ENCODE measurements at places on chromosomes 1 and 21.
A peak's percentile ranks its signal among the peaks of the same experiment; 100 is the strongest.

DNA sequence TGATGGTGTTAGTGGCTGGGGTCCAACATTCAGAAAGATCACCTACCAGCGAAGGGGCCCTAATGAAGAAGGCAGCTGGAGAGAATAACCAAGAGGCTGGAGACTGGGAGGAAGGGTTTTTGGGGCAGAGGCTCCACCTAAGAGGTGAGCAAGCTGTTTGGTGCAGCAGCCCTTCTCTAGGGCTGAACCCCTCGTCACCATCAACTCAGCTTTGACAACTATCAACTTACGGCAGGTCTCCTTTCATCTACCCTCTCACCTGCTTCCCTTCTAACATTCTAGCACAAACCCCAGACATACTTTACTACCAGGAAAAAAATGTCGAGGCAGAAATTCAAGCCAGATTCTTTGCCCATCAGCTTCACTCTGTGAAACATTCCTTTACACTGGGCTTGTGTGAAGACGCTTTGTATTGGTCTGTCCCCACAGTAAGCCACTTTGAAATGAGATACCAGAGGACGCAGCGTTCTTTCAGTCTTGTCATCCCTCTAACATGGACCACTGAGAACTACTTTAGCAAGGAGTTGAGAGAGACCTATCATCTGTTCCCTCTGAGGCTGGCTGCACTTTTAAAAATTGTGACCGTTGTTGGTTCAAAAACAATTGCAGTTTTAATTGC lies 84.6 kb downstream of the RAVER2 start:
- DNase-seq = no peak

GRCh38 chr1:8388732-8389562 lies 71.0 kb downstream of the SLC45A1 start:
- no peak for DNase-seq

DNA sequence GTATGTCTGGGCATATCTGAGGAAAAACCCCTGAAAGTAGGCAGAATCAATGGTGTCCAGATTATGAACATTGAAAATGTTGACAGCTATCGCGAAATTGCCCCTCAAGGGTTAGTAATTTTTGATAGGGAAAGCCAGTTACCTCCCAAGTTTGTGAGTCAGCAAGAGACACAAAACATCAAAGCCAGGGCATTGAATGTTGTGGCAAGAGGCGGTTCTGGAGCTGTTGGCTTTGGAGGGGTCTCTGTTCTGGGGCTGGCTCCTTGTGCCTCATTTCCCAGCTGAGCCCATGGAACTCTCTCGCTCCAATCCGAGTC lies 10.6 kb upstream of the S100A11 start:
- DNase-seq = no peak

GRCh38 chr1:226827458-226827857 lies 43.0 kb upstream of the PSEN2 start:
- peak; percentile 82 for DNase-seq

GRCh38 chr1:71047635-71048607 lies at the start of gene PTGER3:
Gene PTGER3 (minus strand): TSS chr1:71047816. CDS start chr1:71047577, 239 bp downstream.
- DNase-seq = peak; percentile 70

DNA sequence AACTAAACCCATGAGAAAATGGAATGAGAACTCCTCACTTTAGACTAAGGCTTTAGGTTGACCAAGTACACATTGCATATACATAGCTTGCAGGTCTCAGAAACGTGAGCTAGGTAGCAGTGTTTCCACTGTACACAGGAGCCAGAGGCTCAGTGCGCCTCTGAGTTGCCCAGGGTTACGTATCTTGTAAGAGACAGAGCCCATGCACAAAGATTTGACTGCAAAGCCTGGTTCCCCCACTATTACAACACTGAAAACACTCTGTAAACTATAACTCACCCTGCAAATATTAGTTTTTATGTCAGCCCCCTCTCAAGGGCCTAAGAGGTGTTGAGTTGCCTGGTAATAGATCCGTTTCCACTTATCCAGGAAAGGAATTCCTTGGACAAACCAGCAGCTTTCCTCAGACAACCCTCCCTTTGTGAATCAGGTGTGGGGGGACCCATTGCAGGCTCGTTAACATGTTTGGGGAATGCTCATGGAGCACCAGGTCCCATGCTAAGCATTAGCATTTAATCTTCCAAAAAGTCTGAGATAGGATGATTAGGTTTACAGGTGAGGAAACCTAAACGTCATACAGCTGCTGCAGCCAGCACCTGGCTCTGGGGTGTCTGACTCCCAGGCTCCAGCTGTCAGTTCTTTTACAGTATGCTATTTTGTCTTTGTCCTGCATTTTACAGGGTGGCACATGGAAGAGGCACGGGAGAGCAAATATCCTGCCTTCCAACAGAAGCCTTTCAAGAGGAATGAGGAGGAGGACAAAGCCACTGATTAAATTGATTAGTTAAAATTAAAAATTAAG lies 25.7 kb downstream of the TENT5C start:
- DNase-seq = no peak

DNA sequence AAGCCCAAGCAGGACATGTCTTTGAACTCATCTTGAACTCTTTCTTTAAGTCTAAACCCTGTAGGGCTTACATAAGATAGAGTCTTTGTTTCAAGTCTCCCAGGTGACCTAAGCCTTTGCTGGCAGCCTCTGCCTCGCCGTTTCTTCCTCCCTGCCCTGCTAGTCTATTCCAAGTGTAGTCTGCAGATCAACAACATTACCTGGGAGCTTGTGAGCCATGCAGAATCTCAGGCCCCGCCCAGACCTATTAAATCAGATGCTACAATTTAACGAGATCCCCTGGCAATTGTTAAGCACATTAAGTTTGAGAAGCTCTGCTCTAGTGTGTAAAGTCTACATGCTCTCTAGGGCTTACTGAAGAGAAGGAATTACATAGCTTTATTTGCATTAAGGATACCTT lies 271.6 kb downstream of the PBX1 start:
- no peak for DNase-seq

GRCh38 chr1:25760871-25761270 lies 39.1 kb upstream of the SELENON start:
- no peak for DNase-seq

- peak; percentile 27 for DNase-seq
Measured at GRCh38 chr1:9300573-9300972, 7.9 kb downstream of the SPSB1 start.

DNA sequence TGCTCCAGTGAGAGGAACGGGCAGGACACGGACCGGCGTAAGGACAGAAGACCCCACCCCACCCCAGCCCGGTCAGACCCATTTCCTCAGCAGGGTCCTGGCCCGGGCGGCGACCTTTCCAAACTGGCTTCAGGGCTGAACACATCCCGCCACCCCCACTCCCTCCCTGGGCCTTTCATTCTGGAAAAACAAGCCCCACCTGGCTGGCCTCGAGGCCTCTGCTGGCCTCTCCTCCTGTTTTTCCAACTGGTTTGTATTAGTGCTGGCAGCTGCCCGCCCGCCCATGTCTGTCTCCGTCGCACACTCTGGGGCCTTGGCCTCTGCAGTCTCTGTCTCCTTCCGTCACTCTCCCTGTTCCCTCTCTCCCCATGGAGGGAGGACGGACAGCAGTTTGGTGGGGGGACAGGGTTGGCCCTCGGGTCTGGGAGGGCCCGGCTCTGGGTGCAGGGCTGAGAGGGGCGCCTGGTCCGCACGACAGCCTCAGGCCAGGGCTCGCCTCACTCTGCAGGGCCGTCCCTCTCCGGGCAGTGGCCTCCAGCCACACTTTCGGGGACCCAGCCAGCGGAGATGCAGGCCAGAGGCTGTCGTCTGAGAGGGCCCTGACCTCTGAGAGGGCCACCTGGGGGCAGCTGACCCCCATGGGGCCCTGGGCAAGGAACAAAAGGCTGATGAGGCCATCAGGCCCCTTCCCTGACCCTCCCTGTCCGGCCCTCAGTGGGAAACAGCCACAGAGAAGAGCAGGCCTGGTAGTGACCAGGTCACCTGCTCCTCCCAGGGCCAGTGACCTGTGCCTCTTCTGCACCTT lies 1.5 kb upstream of the MXRA8 start:
- no peak for DNase-seq

DNA sequence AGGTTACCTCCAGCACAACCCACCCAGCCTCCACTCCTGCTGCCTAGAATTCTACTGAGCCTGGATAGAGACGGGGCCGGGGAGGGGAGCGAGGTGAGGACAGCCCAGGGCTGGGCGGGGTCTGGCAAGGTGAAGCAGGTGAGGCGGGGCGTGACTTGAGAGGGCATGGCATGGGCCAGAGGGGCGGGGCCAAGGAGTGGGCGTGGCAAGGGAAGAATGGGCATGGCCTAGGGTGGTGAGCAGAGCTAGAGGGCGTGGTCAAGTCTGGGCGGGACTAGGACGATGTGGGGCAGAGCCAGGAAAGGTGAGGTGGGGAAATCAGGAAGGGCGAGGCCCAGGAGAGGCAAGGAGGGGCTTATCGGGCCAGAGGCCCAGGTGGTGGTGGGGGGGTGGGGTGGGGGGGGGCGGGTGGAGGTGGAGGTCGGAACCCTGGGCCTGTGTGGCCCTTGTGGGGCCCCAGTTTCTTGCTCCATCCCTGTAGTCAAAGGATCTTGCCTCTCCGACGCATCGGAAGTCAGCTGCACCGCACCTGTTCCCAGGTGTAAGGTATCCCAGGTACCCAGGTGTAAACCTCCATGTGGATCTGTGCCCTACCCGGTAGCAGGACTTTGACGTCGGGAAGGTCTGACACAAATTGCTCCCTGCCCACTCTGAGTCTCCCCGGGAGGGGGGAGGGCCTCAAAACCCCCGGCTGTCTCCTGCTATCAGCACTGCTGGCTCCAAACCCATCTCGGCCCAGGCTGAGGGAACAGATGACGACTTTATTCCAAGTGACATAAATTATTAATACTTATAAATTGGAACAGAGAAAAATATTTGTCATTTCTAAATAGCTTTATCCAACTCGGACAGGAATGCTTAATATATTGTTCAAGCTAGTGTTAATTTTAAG lies 32.9 kb upstream of the UTS2 start:
- DNase-seq = no peak

DNA sequence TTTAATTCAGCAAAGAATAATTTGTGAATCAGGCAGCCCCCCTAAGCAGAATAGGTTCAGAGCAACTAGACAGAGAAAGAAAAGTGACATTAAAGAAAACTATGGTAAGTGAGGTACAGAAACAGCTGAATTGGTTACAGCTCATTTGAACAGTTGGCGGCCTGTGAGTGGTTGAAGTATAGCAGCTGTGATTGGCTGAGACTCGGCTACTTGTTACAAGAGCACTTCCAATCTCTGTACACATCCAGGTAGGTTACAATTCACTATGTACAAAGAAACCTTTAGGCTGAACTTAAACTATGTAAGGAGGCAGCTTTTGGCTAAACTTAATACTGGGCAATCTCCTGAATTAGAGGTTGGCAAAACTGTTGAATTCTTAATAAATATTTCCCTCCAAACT lies 171.1 kb upstream of the LHX8 start:
- no peak for DNase-seq

DNA sequence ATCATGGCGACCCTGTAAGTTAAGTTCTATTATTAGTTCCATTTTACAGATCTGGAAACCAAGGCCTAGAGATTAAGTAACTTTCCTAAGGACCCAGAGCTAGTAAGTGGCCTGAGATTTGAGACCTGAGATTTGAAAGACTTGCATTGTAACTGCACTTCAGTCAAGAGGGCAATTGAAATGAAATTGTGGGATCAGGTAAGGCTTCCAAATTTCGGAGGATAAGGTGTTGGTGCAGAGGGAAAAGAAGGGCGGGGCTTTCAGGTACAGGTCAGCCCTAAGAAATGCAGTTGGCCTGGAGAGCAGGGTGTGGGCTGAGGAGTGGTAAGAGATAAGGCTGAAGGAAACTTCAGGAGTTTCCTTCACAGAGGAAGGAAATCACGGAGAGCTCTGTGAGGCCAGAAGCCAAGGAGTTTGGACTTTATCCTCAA lies 51.1 kb downstream of the SLC16A1 start:
- DNase-seq = no peak

DNA sequence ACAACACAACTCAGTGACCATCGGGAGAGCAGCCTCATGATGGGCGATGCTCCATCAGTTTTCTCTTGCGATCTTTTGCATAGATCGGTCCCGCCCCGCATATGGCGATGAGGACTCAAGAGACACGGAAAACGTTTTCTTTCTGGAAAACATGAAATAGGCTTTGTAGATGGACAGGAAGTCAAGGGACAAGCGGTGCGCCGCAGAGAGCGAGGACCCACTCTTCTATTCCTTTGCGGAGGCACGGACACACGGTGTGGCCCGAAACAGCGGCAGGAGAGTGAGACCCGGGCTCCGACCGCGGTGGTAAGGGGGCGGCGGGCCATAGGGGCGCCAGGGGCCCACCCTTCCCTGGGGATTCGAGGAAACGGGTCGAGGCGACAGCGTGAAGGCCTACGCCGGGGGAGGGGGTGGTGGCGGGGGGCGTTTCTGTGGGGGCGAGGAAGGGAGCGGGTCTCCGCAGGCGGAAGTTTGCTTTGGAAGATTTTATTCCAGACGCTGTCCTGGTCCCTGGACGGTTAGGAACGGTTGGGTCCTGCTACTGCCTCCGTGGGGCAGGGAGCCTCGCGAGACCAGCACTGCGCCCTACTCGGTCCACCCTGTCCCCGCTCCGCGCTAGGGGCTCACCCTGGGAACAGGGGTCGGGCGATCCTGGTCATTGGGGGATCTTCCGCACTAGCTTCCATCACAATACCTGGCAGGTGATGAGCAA lies 796 bp upstream of the TDRKH start:
- peak; percentile 47 for DNase-seq

DNA sequence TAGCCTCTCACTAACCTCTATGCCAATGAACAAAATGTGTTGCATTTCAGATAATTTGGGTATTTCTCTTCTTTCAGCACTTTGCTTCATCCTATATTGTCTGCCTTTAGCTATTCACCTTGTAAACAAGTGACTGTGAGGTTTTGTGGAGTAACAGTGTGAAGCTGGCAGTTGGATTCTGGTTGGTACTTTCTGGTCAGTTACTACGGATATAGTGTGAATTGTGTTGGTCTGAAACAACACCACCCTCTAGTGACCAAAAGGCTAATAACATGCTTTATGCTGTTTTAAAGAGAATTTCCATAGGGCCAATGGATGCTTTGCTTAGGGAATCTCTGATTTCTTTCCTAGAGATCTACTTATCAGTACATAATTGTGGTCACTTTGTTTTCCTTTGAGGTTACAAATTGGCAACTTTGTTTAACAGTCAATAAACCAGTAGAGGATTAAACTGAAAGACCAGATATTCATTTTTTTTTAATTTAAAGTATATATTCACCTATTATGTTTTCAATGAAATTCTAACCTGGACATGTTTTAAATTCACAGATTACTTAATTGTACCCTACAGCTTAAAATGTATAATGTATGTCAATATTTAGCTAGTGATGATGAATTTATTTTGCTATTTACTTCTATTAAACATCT lies 2.5 kb upstream of the PTGER3 start:
- DNase-seq = peak; percentile 81

GRCh38 chr1:150429805-150430204 lies 57.4 kb upstream of the TARS2 start:
- no peak for DNase-seq

DNA sequence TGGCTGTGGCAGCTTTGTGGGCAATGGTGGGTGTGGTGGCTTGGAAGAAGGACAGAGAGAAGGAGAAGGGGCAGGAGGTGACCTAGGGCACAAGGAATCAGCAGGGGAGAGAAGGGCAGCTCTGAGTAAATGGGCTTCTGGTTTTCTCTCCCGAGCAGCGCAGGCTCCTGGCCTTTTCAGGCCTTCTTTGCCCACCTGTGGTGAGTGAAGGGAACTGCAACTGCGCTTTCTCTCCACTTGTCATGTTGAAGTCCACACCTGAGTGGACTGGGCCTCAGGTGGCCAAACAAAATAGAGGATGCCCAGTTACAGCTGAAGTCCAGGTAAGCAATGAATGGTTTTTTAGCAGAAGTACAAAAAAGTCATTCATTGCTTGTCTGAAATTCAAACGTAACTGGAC lies 29.4 kb upstream of the KCNA10 start:
- DNase-seq = no peak

- DNase-seq = peak; percentile 39
Measured at GRCh38 chr1:31705080-31705866, 1.5 kb upstream of the COL16A1 start.

Data from suppressor macrophage (primary cell).